ENCODE measurements at places on chromosomes 7 and 10.

- DNase-seq = peak; percentile 48
Measured at GRCh38 chr10:48523212-48523819, 81.6 kb downstream of the ARHGAP22 start.

DNA sequence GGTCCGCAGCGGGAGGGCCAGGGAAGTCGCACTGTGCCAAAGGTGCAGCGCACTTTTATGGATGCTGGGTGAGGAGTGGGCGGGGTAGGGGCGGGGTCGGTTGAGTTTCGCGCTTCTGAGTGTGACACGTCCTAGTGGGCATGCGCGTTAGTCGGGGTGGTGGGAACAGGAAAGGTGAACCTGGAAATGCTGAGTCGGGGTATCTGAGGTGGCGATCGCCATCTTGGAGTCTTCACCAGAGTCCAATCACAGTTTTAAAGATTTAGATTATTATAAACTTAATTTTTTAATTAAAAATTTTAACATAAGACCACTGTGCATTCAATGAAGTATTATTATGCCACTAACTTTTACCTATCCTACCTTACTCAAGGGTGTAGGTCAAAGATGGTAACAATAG lies 45.7 kb downstream of the ZNF138 start:
- no peak for DNase-seq

DNA sequence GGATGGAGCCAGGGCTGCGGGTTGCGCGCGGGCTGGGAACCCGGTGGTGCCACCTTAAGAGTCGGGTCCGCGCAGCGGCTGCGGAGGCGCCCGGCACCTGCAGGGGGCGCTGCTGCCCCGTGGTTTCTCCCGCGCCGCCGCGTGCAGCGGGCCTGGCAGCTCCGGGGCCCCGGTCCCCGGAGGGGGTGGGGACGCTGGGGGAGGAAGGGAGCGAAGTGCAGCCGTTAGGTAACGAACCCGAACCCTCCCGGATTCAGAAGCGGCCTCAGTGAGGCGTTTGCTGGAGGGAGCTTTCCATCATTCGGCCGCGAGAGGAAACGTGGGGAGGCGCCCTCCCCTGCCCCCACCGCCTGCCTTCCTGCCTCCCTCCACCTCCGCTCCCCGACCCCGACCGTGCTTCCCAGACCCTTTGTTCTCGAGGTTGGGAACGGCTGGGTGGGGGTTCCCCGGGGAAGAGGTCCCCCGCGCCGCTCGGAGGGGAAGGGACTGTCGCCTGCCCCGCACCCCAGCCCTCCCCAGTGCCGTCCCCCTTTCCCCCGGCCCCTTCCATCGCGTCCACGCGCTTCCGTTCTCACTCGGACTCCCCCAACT lies 29.6 kb downstream of the SKIDA1 start:
- peak; percentile 94 for DNase-seq

DNA sequence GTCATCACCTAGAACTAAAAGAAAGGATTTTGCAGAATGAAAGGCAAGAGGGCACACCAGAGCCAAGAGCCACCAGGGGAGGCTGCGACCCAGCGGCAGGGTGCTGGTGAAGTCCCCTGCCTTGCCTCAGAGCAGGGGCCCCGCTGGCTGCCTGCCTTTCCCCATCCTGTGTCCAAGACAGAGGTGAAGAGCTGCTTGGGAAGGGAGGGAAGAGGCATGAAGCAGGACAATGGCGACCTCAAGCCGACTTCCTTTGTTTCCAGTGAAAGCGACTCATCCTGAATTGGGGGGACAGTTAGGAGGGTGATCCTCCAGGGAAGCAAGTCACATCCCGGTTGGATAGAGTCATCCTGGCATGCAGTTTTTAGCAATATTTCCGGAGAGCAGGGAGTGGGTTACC lies 255.5 kb upstream of the YAE1 start:
- DNase-seq = no peak

- DNase-seq = no peak
Measured at GRCh38 chr10:58796242-58796641, 283.6 kb downstream of the BICC1 start.

- DNase-seq = peak; percentile 17
Measured at GRCh38 chr7:127629268-127629854, 11.4 kb upstream of the PAX4 start.

Data from PC-9 (cell line).